ENCODE measurements at places on chromosomes 3 and 15. TPM values are rescaled to one million over a fixed set of nuclear protein-coding genes. Genes with fewer than 3 reads are reported as not detected.

PRR20G gene
- total RNA-seq: not detected

- no peak for DNase-seq
These were observed 36.2 kb downstream of the C2CD4B start for GRCh38 chr15:62128916-62129315.

DNA sequence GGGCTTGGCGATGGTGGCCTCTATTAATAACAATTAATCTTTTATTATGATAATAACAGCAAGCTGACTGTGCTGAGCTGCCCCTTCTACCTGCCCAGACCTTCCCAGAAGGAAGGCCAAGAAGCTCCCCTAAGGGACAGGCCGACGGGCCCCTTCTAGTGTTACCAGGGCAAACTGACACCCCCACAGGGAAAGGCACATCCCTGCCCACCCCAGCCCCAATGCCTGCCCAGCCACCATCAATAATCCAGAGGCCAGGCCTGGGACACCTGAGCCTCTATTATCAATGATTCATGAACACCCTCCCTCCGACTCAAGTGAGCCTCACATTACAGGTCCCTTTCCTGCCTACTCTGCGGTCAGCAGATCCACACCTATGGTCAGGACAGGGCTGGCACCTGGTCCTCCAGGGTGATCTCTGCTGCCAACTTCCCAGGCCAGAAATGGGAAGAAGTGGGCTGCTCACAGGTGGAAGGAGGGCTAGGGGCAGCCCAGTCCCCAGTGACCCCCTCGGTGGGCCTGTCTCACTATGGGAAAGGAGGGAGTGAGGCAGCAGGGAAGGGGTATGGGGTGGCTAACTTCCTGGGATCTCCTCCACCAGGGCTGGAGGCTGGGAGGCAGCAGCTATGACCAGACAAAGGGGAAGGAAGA lies 1.8 kb downstream of the TWF2 start:
- no peak for DNase-seq

DNA sequence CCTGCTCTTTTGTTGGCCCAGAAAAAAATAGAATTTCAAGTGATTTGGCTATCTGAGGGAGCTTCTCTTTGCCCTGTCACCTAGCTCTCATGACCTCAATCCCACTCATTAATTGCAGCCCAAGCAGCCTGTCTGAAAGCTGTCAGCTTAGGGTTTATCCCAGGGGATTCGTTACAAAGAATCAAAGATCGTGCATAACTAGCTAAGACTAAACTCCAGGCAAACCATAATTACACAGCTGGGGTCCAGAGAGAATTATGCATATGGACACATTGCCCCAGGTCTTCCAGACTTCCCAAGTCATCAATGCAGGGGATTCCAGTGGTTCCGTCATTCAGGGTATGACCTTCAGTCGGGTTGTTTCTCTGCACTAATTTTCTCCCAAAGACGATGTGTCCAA lies 91.6 kb upstream of the CBLB start:
- DNase-seq: no peak

DNA sequence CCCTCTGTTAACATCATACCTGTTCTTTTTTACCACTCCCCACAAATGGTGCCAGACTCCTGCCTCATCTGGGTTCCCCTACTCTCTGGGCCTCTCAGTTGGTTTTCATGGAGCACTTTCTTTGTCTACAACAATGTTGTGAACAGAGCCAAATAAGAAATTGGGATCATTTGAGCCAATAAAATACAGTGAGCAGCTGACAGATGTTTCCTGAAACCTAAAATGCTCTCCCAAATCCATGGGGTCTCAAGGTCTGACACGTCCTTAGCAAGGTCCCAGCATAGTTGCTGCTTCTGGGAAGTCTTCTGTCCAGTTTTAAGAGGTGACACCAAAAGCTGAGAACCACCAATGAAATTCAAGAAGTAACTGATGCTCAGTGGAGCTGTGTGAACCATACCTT lies 1.7 kb downstream of the NMNAT3 start:
- DNase-seq: no peak

GRCh38 chr3:54262541-54262940 lies 140.2 kb downstream of the CACNA2D3 start:
- no peak for DNase-seq
